ENCODE measurements at places on chromosomes 6 and 20. TPM values are rescaled to one million over a fixed set of nuclear protein-coding genes. Genes with fewer than 3 reads are reported as not detected.

DNA sequence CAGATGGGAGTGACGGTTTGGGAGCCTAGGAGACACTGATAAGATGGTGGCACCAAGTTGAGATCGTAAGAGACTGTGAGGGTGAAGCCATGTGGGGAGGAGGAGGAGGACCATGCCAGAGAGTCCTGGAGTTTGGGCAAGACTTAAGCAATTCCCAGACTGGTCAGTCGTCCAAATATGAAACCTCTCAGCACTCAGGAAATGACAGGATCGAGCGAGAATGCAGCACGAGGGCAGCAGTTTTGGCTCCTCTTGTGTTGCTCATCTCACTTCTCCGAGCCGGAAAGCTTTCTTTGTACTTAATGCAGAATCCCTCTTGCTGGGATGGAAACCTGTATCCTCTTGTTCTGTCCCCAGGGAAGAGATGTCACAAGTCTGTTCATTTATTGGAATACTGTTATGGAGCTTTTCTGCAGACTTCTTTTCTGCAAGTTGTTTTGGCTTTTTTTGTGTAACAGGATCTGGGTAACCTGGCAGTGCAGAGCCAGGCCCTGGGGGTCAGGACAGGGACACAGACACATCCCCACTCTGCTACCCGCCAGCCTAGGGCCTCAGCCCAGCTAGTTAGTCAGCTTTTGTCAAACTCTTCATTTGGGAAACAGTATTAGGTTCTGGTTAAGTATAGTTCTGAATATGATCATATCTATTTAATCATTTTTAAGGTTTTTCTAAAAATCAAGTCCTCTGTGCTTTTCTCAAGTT, 34.3 kb downstream of the FNDC1 start:
- DNase-seq: peak; percentile 8

The PXT1 gene
- total RNA-seq: under 0.01 TPM

The GPSM3 gene
- 6.9 TPM for total RNA-seq

The CPXM1 gene
- 0.13 TPM for total RNA-seq

DNA sequence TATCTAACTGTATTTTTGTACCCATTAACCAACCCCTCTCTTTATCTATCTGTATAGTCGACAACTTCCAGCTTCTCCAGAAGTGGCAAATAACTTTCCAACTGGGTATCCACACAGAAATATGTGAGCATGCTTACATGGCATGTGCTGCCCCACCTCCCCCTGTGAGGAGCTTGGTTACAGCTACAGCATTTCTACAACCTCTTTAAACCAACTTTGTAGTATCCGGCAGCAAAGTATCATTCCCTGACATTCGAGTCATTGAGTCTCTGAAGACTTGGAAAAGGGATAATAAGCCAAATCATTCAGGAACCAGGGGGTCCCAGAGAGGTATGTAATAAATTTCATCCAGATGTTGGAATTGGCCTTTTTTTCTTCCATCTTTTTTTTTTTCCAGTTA, 48.2 kb upstream of the ASIP start:
- DNase-seq: no peak

- DNase-seq: no peak
Measured at GRCh38 chr20:25204550-25205276, 9.2 kb downstream of the ENTPD6 start.

- DNase-seq: no peak
Measured at GRCh38 chr20:8946036-8946940, 122.6 kb upstream of the PLCB4 start.

GRCh38 chr6:2505624-2506023, 245.1 kb downstream of the MYLK4 start:
- no peak for DNase-seq

The ARFGEF3 gene
- total RNA-seq: 2.5 TPM

DNA sequence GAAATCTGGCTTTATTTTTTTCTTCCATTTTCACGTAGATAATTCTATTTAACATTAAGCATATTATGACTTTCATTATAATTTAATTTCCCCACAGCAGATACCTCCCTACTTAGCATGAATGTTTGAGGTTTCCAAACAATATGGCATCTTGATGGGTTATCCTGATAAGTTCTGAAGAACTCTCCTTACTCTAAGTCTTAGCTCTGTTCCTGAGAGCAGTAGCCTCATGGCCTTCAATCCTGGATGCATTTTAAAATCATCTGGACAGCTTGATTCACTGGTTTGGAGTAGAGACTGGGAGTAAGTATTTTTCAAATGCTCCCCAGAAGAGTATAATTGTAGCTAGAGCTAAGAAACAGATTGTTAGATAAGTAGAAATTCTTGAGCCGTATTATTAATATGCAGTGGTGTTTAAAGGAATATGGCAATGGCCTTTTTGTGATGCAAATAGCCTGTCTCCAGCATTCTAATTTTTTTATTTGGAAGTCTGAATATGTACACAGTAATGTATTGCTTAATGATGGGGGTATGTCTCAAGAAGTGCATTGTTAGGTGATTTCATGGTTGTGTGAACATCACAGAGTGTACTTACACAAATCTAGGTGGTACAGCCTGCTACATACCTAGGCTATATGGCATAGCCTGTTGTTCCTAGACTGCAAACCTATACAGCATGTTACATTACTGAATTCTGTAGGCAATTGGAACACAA, 110.5 kb upstream of the EEF1E1 start:
- DNase-seq: no peak

DNA sequence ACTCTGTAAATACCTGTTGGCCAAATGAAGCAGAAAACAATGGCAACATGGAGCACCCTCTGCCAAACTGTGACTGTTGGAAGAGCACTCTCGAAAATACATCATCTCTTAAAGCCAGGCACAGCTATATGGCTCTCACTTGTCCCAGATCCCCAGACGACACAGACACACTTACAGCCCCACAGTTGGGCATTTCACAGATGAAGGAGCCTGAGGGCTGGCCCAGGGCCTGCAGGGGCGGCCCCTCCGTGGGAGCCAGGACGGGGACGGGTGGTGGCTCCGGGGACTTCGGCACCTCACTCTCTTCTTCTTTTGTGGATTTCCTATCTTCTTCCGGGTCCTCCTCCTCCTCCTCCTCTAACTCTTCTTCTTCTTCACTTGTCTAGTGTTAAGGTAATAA, 18.4 kb upstream of the MRPS10 start:
- DNase-seq: no peak

- no peak for DNase-seq
Measured at GRCh38 chr6:120248451-120248850, 898.9 kb upstream of the MAN1A1 start.

DNA sequence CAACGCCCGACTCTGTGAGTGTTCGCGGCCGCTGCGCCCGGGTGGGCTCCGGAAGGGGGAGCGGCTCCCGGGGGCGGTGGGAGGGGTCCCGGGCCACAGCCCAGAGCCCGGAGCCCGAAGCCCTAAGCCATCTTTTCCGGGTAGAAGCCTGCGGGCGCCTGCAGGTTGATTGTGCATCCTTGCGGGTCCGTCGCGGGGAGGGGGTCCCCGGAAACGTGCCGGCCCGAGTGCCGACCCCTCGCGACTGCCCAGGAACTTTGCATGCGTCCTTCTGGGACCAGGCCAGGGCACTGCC, 413 bp downstream of the PTPRA start:
- peak; percentile 66 for DNase-seq

- DNase-seq: peak; percentile 33
Measured at GRCh38 chr6:40671001-40671693, 84.0 kb upstream of the LRFN2 start.

DNA sequence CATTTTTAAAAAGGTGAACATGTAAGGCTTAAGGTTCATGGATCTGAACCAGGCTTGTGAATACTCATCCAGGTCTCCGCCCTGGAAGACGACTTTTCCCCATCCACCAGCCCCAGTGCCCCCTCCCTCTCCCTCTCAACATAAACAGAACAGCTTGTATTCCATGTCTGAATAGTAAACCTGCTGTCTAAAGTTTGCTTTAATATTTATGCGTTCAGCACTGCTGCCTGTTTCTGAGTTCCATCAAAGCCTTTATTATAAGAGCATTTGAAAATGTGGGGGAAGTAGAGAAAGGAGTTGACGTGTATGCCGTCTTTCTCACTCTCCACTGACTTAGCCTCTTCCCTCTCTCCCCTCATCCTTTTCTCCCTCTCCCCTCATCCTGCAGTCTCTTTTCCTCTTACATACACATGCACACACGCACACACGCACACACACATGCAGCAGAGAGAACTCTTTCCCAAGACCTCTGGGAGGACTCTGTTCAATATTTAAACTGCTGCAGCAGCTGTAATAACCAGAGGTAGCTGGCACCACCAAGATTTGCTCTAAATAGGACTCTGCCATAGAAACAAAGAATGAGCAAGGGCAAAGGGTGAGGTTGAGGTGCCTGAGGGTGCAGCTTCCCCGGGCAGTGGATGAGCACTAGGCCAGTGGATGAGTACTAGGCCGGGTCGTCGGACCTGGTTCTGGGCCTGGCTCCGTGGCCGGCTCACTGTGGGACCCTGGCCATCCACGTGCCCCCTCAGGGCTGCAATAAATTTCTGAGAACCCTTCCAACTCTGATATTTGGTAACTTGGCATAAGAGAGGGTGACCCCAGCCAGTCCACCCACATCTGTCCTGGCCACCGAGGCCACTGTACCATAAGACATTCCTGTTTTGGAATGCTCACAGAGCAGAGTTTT, 35.4 kb upstream of the VSTM2L start:
- DNase-seq: no peak

The MYMX gene
- 0.13 TPM for total RNA-seq

DNA sequence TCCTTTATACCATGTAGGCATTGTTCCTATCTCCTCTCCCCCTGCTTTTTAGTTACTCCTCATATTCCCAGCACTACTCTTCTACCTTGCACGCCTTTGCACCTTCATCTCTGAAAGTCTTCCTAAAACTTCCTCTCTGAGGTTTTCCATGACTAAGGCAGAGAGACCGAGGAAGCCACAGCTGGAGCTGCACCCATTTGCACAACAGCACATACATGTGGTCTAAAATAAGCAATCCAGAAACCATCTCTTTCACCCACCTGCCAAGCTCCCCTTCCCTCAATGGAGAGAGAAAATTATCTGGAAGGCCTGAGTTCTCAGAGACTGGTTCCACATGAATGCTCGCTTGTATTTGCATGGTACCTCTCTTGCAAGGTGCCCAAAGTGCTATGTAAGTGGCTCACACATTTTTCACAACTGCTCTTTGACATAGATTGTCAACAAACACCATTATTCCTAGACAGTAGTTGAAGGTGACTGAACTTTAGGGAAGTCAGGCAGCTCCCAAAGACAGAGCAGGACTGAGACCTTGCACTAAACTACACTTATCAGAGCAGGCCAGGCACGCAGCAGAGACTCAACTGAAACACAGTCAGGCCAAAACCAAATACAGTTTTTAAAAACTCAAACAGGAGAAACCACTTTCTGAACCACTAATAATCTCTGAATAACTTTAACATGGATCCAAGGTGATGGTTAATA, 313.2 kb downstream of the TFAP2A start:
- DNase-seq: no peak

GRCh38 chr6:109103942-109104341, 8.6 kb downstream of the CEP57L1 start:
- no peak for DNase-seq

The MBOAT1 gene
- total RNA-seq: 35.7 TPM

The POPDC3 gene
- 0.39 TPM for total RNA-seq

The CITED2 gene
- total RNA-seq: 16.3 TPM

- DNase-seq: peak; percentile 64
Measured at GRCh38 chr6:149717588-149718458, at the start of gene LATS1. Gene LATS1 (minus strand): TSS chr6:149718101. CDS start chr6:149702126, 15,975 bp downstream.

GRCh38 chr20:35947489-35947888, 6.8 kb downstream of the SCAND1 start:
- DNase-seq: peak; percentile 18

DNA sequence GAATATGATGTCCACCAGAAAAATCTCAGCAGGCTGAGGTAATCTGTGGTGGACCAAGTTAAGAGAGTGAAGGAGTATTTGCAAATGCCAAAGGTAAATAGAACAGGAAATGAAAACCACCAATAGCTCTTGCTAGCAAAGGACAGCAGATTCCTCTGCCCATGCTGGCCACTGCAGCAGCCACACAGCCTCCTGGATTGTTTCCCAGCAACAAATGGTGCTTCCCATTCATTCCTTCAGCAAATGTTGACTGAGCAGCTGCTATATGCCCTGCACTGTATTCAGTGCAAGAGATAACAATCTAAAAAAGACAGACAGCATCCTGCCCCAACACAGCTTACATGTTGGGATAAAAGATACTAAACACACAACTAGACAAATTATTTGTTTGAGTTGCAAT, 11.0 kb downstream of the ROS1 start:
- no peak for DNase-seq

GRCh38 chr6:16985513-16986284, 116.2 kb upstream of the STMND1 start:
- no peak for DNase-seq

- DNase-seq: no peak
Measured at GRCh38 chr20:45465491-45466266, 3.9 kb upstream of the WFDC2 start.

GRCh38 chr20:6783752-6784151, 16.3 kb downstream of the BMP2 start:
- DNase-seq: no peak

- no peak for DNase-seq
Measured at GRCh38 chr20:23375827-23376226, 13.8 kb downstream of the GZF1 start.

DNA sequence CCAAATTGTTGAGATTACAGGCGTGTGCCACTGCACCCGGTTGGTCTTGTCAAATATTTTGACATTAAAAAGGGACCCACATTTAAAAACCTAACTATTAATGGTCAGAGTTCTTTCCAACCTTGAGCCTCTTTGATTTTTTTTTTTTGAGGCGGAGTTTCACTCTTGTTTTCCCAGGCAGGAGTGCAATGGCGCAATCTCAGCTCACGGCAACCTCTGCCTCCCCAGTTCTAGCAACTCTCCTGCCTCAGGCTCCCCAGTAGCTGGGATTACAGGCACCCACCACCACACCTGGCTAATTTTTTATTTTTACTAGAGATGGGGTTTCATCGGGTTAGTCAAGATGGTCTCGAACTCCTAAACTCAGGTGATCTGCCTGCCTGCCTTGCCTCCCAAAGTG, 31.3 kb downstream of the CTNNBL1 start:
- no peak for DNase-seq

GRCh38 chr6:56491606-56492328, 150.9 kb downstream of the DST start:
- DNase-seq: no peak

GRCh38 chr20:51190783-51191180, 167.9 kb upstream of the KCNG1 start:
- no peak for DNase-seq

GRCh38 chr20:4074877-4075455, 59.6 kb upstream of the RNF24 start:
- no peak for DNase-seq

The MYL9 gene
- total RNA-seq: 1.8 TPM

GRCh38 chr20:60884277-60884676, 367.8 kb upstream of the CDH4 start:
- no peak for DNase-seq

The LY6G6F gene
- not detected for total RNA-seq

The SPATS1 gene
- not detected for total RNA-seq

- no peak for DNase-seq
Measured at GRCh38 chr6:68911334-68911733, 276.3 kb downstream of the ADGRB3 start.

GRCh38 chr6:31581434-31582229, 592 bp downstream of the LTB start:
- no peak for DNase-seq
